Astrocyte (in vitro differentiated cells and primary cell): ENCODE measurements at places on chromosomes 16 and 17. TPM values are rescaled to one million over a fixed set of nuclear protein-coding genes. Genes with fewer than 3 reads are reported as not detected.

DNA sequence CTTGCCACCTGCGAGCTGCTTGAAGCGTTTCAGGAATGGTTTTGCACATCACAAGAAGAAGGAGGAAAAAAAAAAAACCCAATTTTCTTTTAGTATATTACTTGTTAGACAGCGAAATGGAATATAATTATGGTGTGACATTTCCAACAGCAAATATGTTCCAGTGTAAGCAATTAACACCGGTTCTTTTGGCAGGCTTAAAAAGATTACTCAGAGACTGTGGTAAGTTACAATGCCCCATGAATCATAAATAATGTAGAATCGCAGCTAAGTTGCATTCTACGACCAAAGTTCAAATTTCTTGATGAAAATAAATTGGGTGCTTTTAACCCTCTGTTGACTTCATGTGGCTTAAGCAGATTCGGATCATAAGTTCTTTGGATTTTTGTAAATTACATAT is 245.2 kb downstream of the XYLT1 start:
- peak; percentile 69 for DNase-seq

NPIPA7 gene
- 7.5 and 8.0 TPM in 2 replicates for total RNA-seq

DNA sequence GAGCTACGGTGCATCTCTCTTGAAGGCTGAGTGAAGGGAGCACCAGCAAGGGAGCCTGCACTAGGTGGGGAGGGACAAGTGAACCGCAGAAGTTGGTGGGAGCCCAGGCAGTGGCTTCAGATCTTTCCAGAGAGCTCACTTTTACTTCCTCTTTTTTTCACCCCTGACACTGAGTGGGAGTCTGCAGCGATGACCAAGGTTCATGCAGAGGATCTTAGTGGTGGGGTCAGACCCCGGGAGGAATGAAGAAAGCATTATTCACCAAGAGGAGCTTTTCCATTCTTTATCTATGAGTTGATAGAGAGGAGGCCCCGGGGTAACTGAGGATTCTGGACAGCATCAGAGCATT is 3.0 kb upstream of the CCL2 start:
- DNase-seq, result peak; percentile 87

WNT3 gene
- total RNA-seq, result 2.4 TPM in 2 replicates

DNA sequence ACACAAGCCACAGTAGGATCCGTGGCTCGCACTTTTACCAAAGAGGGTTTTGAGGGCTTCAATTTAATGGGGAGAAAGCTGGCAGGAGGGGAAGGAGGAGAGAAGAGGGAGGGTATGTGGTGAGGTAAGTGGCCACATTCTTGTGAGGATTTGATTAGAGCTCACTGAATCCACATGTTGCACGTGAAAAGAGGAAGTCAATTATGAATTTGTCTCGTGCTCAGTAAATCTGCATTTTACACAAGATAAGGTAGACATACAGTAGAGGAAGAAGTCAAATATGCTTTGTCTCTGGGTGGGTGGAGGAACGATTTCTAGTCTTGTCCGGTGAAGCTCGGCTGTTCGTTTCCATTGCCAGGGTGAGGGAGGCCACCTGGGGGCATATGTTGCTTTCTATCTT is 862 bp downstream of the ZNF232 start:
- no peak for DNase-seq

GRCh38 chr16:47984669-47985068 is 171.1 kb downstream of the ABCC12 start:
- no peak for DNase-seq

APOH gene
- total RNA-seq, result not detected in 2 replicates

DNA sequence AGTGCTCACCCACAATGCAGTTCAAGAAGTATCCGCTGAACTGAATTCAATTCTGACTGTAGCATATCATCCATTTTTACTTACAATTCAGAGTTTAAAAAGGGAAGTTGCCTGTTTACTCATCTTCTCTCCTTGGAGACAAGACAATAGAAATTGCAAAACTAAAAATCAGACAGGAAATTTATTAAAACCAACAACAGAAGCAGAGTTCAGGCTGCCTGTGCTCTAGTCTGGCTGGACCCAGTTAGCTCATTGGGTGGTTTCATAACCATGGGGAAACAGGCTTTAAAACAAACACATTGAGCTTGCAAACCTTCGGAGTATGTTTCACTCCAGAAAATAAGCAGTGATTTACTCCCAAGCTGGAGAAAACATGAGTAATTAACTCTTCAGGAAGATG is 321.4 kb downstream of the GRIN2A start:
- DNase-seq, result no peak
